Endodermal cell (in vitro differentiated cells): ENCODE measurements at places on chromosomes 12 and 14.

DNA sequence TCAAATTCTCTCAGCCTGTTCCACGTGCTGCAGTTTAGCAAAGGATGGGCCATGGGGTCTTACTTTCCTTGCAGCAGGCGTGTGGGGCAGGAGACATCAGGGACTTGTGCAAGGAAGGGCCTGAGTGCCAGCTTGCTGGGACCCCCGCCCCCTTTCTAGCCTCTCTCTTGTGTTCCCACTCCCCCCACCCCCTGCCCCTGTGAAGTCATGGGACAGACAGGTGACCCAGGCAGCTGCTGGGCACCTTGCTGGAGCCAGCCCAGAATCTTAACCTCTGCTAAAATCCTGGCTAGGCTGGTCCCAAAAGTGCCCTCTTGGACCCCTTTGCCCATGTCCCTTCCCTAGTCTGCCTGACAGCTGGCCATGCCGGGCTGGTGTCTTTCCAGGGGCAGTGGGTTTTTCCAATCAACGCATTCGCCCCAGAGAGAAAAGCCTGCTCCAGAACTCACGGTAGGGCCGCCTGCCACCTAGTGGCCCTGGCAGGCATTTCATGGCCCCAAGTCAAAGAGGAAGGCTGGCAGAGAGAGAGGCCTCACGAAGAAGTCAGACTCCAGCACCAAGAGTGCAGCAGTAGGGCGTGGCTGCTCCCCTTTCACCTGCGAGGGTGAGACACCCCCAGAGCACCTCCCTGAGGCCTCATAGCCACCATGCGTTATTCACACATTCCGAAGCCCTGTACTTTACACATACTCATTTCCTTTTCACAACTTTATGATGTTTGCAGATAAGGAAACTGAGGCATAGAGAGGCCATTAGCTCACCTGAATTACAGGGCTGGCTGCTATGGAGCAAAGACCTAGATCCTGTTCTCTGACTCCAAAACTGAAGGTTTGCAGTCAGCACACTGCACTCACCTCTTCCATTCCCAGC is 67.4 kb downstream of the LGMN start:
- peak; percentile 92 for DNase-seq

GRCh38 chr14:100988411-100988900 is 84.9 kb upstream of the RTL1 start:
- no peak for DNase-seq

DNA sequence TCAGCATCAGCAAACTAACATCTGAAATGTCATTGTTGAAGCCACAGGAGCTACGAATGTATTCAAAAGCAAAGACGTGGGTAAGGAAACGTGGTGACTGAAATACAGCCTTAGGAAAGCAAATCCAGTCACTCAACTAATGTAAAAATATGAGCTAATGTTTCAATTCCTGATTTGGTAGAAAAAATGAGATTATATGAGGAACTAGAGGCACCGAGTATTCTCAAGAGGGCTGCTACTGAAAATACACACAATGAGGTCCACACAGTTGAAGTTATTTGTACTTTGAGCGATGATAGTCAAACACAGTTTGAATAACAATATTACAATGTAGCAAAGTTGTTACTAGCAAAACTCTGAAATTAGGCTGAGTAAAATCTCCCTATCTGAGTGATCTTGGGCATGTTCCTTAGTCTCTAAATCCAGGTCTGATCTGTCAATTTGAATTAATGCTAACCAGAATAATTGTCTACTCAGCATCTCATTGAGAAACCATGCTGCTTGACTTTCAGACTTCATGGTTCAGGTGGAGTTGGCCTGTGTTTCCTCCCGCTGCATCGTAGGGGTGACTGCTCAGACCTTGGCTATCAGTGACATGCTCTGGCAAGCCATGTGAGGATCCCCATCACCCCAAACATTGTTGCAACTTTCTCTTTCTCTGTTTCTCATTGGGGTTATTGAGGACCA is 467.1 kb upstream of the SOX5 start:
- DNase-seq: no peak

DNA sequence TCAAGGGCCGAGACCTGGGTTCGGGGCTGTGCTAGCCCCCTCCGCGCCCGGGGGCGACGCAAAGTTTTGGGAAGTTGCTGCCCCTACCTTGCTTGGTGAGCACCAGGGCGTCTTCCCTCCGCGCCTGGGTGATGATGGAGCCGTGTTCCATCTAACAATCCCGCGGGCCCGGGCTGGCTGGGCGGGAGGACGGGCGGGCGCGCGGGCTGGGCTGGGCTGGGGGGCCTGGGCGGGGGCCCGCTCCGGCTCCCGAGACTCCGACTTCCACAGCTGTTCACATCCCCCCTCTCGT is 298 bp downstream of the CTDSP2 start:
- DNase-seq: no peak

GRCh38 chr12:22447223-22447622 is 97.1 kb downstream of the C2CD5 start:
- DNase-seq: no peak

DNA sequence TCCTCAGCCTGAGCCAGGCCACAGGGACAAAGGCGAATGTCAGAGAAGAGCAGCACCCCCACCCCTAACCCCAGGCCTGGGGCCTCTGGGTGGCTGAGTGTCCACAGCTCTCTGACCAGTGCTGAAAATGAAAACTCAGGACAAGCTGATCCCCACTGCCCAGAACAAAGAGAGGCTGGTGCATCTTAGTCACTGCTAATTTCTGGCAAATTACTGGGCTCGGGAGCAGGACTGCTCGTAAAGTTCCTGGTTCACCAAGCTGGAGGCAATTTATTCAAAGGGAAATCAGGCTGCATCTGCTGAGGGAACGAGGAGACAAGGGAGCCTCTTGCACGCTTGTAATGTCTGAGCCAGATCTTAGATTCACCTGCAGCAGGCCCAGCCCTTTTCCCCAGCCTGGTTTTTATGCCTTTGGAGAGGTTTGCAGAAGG is 43.2 kb downstream of the CALM1 start:
- DNase-seq: peak; percentile 58

GRCh38 chr14:68633131-68633991 is 159.5 kb downstream of the ZFP36L1 start:
- DNase-seq: peak; percentile 30

- DNase-seq: no peak
Observed at GRCh38 chr12:29921307-29921706, 137.6 kb upstream of the TMTC1 start.

DNA sequence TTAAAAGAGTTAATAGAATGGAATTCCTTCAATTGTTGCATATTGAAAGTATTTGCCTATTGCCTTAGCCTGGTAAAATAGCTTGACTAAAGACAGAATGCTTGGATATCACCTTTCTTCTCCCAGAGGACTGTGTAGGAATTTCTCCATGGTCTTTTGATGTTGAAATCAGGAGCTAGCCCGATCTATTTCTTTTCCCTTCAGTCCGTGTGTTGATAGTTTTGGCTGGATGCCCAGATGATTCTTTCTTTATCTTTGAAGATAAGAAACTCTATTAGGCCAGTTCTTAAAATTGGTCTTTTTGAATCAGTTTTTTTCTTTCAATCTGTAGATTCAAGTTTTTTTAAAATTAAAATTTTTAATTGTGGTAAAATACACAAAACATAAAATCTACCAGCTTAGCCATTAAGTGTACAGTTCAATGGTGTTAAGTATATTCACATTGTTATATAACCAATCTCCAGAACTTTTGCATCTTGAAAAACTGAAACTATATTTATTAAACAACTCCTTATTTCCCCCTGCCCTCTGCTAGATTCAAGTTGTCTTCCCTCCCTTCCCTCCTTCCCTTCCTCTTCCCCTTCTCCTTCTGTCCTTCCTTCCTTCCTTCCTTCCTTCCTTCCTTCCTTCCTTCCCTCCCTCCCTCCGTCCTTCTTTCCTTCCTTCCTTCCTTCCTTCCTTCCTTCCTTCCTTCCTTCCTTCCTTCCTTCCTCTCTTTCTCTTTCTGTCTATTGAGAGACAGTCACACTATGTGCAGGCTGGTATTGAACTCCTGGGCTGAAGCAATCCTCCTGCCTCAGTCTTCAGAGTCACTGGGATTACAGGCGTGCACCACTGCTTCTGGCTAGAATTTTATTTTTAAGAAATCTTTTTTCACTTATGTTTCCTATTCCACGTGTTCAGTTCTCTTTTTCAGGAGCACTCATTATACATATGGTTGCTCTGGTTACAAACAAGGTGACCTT is 10.1 kb downstream of the LACRT start:
- DNase-seq: peak; percentile 7

GRCh38 chr14:100684154-100684553 is 42.5 kb upstream of the DLK1 start:
- DNase-seq: no peak

DNA sequence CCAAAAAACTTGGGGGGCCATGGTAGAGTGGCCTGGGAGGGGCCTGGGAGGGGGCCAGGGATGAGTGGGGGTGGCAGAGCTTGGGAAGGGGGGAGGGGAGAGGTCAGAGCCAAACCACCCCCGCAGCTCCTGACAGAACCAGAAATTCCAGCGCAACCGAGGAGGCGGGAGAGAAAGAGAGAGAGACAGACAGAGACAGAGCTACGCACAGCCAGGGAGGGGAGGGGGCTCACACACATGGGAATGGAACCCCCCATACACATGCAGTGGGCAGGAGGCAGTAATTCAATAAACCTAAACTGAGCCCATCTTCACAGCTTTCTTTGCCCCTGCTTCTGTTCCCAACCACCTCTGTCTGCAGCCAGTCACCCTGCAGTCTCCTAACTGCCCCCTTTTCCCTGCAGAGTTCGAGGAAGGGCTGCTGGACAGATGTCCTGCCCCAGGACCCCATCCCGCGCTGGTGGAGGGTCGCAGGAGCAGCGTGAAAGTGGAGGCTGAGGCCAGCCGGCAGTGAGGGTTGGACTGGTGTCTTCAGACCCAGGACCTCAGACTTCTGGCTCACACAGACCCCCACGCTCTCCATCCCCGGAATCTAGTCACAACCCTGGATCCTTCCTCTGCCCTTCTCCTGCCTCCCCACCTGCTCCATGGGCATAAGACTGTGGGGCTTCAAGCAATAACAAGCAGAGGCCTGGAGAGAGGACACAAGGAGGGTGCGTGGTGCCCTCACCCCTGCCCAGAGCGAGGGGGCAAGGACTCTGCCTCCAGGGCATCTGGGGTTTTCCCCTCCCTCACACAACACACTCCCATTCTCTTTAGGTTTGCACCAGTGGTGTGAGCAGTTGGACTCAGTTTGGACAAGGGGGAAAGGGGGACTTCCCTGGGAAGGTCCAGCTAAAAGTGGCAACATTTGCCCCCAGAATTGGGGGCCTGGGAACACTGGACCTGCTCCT is 5.6 kb downstream of the NAB2 start:
- DNase-seq: peak; percentile 59

- no peak for DNase-seq
Observed at GRCh38 chr12:58346032-58346632, 404.8 kb downstream of the ATP23 start.

- no peak for DNase-seq
Observed at GRCh38 chr12:76144245-76144549, 59.7 kb upstream of the NAP1L1 start.

DNA sequence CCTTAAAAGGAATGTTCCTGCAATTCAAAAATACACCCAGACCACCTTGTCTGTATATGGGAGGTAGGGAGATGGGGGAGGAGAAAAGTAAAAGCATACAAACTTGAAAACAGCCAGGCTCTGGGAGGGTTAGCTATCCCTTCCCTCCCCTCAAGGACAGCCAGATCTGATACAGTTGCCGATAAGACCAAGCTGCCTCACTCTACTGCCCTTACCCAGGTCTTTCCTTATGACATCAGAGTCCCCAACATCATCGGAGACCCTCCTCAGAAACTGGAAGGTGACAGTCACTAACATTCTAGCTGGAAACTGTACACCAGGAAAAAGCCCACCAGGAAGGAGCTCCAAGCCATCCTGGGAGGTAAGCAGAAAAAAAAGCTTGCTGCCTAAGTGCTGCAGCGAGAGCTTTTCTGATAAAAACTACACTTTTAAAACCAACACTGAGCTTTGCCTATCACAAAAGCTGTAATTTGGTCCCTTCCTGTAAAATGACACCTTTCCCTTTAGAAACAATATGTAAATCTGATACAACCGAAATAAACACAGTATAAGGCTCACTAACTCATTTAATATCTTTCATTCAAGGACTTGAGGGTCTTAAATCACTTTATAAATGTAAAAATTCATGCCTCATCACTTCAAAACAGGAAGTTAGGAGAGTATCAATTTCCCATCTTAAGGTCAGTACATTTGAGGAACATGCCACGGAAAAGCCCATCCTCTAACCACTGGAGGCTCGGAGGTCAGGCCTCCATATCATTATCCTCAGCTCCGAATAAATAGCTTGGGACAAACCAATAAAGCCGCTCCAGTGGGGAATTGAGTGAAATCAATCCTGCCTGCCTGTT is 20.4 kb upstream of the PLEKHH1 start:
- DNase-seq: no peak
